ENCODE measurements at places on chromosomes 1 and 21.

- no peak for DNase-seq
Observed at GRCh38 chr1:3570066-3570986, 41.0 kb downstream of the MEGF6 start.

- DNase-seq = no peak
Observed at GRCh38 chr1:8663090-8663802, 154.2 kb downstream of the RERE start.

GRCh38 chr1:165795894-165796293 is 27.2 kb upstream of the TMCO1 start:
- no peak for DNase-seq

- no peak for DNase-seq
Observed at GRCh38 chr1:209791920-209792319, 7.6 kb upstream of the C1orf74 start.

DNA sequence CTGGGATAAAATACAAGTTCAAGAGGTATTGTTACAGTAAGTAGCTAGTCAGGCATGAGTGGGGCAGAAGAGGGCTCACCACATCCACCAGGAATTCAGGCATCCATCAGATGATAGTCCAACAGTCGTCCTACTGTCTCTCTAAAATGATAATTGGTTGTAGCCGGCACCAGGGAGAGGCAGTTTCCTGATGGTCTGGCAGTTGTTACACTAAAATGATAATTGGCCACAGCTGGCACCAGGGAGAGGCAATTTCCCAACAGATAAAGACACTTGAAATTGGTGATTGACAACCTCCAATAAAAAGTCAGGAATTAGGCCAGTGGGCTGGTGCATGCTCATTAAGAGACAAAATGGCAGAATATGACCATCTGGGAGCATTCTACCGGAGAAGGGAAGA is 545.8 kb downstream of the AMY1C start:
- no peak for DNase-seq

DNA sequence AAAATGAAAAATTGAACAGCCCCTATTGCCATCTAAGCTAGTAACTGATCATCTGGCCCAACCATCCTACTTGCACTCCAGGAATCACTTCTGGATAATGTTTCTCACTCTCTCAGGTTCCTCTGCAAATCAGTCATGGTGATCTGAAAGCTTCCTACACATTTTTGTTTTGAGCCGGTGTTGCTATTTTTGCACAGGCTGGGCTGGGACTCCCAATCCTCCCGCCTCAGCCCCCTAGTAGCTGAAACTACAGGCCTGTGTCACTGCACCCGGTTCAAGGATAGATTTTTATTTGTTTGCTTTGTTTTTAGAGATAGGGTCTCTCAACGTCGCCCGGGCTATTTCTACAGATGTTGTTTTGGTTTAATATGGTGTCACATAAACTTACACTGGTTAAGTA is 40.5 kb upstream of the HMCN1 start:
- DNase-seq = no peak

DNA sequence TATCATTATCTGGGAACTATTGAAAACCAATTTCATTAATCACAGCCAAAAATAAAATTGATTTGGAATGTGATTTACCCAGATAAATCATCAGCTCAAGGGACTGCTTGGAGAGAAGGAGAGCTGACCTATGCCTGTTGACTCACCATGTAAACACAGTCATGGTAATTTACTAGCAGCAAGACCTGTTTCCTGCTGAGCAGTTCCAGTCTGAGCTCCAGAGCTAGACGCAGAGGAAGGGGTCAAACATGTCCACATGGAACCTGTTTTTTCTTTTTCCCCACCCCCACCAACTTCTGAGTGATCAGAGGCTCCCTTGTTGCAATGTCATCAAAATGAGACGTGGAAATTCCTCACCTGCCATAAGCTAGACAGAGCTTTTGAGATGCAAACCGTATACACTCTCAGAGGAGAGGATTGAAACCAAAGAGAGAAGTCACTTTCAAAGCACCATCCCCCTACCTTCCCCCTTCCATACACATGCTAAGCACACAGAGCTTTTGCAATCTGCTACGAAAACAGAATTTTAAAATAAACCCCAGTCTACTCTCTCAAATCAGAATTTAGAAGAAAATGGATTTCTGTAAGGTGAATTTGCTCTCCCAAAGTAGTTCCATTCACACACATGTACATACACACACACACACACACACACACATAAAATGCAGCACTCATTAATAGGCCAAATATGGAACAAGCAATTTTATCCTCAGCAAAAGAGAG is 55.9 kb upstream of the PTGFRN start:
- DNase-seq = no peak

DNA sequence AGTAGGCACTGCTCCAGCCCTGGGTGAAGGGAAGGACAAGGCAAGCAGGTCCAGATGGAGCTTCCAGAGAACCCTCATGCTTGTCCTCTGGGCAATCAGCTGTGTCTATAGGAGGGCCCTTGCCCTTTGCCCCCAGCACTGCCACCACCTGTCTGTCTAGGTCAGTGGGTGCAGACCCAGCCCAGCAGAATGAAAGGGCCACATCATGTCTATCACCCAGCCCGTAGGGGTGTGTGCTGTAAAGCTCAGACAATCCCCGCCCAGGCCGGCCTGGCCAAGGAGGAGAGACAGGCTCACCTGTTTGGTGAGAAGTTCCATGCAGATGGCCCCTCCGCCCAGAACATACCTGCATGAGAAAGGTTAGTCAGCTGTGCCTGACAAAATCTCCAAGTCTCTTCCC is 7.0 kb downstream of the UBE2Q1 start:
- DNase-seq = no peak

DNA sequence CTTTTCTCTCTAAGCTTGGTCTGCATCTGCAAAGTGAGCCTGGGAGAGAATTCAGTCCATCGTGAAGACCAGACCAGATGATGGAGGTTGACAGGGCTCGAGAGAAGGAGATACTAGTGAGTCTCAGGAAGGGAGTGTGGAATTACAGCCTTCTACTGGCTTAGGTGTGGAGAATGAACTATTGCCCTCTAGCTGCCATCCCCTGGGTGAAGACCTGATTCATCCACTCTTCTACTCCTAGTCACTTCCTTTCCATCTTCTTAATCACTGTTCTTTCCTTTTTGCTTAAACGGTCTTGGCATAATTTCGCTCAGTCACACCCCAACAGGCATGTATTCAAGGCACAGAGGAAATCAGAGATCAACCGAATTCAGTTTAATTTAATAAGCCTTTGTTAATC is 34.0 kb upstream of the HSD17B7 start:
- DNase-seq = no peak

DNA sequence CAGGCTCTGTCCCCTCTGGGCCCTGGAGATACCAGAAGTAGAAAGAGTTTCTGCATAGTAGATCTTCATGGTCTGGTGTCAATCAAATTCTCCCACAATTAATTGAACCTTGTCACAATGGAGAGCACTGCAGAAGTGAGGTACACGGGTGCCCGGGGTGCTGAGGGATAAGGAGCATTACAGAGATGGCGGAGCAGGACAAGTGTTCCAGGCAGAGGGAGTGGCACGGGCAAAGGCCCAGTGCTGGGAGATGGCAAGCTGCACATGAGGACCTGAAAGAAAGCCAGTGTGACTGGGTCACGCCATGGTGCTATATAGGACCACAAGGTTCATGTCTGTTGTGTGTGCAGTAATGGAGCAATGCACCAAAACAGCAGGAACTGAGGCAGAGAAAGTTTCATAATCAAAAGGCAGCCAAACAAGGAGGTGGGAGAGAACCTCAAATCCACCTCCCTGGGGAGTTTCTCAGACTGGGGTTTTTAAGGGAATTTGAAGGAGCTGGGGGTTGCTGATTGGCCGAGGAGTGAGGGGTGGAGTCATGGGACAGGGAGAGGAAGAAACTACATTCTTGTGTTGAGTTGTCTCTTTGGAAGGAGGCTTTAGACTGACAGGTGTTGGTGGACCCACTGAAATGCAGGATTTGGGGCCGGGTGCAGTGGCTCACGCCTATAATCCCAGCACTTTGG is 27.7 kb downstream of the ACOT11 start:
- no peak for DNase-seq

DNA sequence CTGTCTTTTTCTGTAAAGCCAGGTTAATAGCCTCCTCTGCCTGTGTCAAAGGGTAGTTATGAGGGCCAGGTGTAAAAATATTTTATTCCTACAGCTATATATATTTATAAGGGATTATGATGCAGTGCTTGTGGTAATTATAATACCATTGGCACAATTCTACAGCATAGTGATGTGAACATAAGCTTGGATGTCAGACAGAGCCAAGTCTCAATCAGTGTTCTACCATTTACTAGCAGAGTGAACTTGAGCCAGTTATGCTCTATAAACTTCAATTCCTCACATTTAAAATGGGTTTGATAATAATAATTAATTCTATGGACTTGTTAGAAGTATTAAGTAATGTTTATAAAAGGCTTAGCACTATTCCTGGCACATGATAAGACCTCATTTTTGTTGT is 151.5 kb upstream of the L1TD1 start:
- DNase-seq = no peak

GRCh38 chr1:104760017-104760416 is 1010.3 kb downstream of the AMY1C start:
- DNase-seq = no peak

- no peak for DNase-seq
Observed at GRCh38 chr1:44645476-44646244, 28.6 kb downstream of the TMEM53 start.

Measured in NCI-H1436 treated with DMSO at 0.1 percent for 48 hours (cell line).